ENCODE measurements at places on chromosomes 1 and 21.
A peak's percentile ranks its signal among the peaks of the same experiment; 100 is the strongest.

GRCh38 chr1:52153898-52154297, 12.0 kb downstream of the ZFYVE9 start:
- DNase-seq, result no peak

- no peak for DNase-seq
Measured at GRCh38 chr1:87135329-87135712, 193.4 kb upstream of the LMO4 start.

DNA sequence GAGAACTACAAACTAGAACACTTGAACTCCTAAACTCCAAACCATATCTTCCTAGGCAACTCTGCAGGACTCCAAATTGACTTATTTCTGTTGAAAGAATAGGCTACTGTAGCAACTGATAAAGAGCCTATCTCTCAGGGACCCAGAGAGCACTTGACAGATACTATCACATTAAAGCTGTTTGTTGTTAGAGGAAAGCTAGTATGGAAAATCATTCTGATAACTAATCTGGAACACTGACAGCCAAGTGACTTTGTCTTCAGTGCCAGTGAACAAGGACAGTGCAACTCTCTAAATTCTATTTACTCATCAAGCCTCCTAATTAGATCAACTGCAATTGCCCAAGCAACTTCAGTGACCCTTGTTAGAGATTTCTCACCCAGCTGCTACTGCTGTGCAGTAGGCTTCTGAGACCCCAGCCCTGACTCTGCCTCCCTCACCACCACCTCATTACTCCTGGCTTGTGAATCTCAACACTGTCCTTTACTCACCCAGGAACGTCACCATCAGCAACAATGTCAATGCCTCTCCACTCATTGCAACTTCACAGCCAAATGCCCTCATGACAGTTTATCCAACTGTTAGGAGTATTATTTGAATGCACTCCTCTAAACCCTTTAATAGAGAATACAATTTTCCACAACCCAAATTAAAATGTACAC, 7.4 kb upstream of the RGS13 start:
- no peak for DNase-seq

DNA sequence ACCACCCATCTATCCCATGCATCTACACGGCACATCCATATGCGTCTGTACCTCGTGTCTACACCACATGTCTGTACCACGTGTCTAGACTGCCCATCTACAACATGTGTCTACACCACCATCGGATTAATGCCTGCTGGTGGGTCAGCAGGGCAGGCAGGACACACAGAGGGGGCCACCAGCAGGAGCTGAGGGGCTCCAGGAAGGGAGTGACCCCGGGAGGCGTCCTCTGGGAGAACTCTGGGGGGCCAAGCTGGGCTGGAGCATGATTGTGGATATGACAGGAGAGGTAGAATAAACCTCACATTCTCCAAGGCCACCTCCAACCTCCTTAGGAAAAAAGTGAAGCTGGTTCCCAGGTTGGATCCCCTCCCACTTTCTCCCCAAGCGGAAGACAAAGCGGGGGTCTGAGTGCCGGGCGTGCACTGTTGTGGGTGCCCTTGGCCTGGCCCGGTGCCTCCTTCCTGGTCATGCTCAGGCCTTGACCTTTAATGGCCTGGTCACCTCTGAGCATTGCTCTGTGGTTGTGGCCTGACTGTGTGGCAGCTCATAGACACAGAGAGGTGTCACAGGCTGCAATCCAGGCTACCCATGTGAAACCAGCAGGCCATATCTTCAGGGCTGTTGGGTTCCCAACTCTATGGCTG, 881 bp upstream of the ACTRT2 start:
- no peak for DNase-seq

DNA sequence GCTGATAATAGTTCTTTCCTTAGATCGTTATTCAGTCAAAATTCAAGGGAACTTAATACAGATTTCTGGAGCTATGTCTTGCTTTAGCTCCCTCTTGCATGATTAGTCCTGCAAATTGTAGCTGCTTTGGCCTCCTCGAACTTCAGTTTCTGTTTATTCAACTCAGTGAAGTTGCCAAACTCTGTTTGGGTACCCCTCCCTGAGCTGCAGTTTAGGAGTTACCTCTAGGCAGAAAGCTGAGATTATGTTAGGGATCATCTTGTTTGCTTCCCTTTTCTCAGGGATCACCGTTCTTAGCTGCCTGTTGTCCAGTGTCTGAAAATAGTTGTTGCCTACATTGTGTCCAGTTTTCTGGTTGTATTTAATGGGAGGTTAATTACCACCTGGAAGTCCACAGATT, 43.5 kb downstream of the SNX27 start:
- no peak for DNase-seq

- DNase-seq, result no peak
Measured at GRCh38 chr1:996851-997712, 2.8 kb downstream of the HES4 start.

GRCh38 chr1:106278716-106279115, 777.8 kb upstream of the PRMT6 start:
- no peak for DNase-seq

GRCh38 chr21:31781737-31782136, 49.8 kb upstream of the SCAF4 start:
- DNase-seq, result no peak

DNA sequence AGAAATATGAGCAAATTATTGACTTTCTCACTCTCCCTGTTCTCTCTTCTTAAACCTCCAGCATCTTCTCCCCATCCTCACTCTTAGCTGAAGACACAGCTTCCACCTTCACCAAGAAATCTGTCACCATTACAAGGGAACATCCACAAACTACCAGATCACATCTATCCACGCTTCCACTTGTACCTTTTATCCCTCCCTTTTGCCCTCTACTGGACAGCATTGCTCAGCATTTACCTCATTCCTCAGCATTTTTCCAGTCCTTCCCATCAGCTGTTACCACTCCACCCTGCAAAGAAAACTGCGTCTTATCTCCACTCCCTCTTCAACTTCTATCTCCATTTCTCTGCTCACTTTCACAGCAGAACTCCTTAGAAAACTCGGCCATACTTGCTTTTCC, 42.6 kb downstream of the KCNJ6 start:
- no peak for DNase-seq

- peak; percentile 52 for DNase-seq
Measured at GRCh38 chr1:169326956-169327268, 40.7 kb downstream of the NME7 start.

GRCh38 chr1:105865546-105865945, 1190.9 kb upstream of the PRMT6 start:
- DNase-seq, result no peak

DNA sequence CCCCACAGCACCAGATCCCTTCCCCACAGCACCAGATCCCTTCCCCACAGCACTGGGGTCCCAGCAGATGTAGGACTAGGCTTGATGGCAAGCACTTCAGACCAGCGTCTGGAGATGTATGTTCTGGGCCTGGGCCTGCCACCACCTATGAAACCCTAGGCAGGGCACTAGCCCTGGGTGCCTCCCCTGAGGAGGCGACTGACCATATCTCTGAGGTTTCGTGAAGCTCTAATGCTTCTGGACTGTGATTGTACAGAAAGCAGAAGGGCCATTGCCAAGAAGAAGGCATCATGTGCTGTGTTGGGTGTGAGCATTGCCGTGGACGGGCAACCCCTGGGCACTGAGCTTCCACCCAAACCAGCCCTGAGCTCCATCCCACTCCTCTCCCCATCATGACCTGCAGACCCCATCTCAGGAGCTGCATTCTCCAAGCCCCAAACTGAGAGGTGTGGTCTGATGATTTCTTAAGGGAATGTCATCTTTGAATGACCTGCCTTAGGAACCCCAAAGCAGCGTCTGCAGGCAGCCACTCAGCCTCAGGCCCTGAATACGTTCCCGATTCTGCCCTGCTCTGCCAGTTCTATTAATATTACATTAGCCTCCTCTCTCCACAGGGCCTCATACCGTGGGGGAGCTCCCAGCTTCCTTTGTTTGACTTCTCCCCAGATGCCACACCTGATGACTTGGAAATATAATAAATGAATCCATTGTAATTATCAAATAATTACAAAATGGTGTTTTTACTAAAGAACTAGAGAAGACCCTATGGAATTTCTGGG, 163.4 kb downstream of the TRIM33 start:
- DNase-seq, result no peak

DNA sequence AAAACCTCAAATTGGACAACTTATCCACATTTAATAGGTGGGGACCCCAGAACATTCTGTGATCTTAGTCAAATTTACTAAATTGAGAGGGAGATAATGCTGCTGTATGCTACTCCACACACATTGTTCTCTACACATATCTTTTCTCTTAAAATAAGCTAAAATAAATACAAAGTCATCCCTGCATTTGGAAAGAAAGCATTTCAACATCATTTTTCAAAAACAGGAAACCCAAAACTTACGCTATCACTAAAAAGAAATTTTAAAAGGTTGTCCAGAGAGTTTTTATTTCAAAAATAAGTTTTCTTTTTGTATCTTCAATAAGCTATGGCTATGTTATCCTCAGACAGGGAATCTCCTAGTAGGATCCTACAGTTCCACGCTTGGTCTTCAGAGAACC, 19.5 kb upstream of the OR6N2 start:
- no peak for DNase-seq

GRCh38 chr1:29395736-29396437, 159.6 kb downstream of the PTPRU start:
- DNase-seq, result no peak

- DNase-seq, result no peak
Measured at GRCh38 chr1:40317394-40318074, 448 bp upstream of the COL9A2 start.

- no peak for DNase-seq
Measured at GRCh38 chr1:35264035-35264434, 4.5 kb upstream of the ZMYM4 start.

GRCh38 chr1:205069371-205070125, 14.7 kb downstream of the TMEM81 start:
- DNase-seq, result no peak

GRCh38 chr1:206111271-206111927, 5.8 kb downstream of the AVPR1B start:
- no peak for DNase-seq

DNA sequence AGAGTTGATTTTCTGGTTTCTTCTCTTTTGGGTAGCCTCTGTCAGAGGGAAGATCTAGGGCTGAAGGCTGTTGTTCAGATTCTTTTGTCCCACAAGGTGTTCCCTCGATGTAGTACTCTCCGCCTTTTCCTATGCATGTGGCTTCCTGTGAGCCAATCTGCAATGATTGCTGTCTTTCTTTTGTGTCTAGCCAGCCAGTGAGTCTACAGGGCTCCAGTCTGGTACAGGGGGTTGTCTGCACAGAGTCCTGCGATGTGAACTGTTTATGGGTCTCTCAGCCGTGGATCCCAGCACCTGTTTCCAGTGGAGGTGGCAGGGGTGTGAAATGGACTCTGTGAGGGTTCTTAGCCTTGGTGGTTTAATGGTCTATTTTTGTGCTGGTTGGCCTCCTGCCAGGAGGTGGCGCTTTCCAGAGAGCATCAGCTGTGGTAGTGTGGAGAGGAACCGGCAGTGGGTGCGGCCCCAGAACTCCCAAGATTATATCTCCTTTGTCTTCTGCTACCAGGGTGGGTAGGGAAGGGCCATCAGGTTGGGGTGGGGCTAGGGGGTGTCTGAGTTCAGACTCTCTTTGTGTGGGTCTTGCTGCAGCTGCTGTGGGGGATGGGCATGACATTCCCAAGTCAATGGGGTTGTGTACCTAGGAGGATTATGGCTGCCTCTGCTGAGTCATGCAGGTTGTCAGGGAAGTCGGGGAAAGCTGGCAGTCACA, 81.3 kb upstream of the C21orf91 start:
- DNase-seq, result peak; percentile 8

DNA sequence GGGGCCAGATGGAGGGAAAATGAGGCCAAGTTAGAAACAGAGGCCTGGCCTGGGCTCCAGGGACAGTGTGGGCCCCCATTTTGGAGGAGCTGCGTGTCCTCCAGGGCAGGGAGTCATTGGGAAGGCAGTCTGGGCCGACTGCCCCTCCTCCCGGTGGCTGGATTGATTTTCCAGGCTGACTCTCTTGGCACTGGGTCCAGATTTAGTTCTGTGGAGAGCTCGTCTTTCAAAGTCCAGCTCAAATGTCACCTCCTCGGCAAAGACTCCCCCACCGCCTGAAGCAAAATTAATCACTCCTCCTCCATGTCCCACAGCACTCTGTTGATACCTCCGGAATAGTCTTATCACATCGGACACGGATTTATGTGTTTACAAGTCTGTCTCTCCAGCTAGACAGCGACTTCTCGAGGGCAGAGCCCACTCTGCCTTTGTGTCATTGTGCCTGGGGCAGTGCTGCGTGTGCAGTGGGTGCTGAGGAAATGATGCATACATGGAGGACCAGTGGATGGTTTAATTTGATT, 175.1 kb downstream of the CAMTA1 start:
- DNase-seq, result no peak

DNA sequence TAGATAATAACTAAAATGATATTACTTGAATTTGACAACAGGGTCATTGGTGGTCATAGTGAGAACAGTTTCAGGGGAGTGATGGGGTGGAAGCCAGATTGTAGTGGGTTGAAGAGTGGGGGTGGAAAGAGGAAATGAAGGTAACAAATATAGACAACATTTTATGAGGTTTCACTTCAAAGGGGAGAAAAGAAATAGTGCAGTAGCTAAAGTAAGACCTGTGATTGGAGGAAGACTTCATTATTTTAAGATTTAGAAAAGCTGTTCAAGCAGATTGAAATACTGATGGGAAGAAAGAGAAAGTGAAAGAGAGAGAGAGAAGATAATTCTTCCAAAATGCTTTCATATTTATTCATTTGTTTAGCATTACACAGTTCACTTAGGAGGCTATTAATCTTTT, 52.0 kb upstream of the KCNA3 start:
- peak; percentile 3 for DNase-seq

GRCh38 chr1:165011186-165011585, 345.3 kb downstream of the LMX1A start:
- DNase-seq, result no peak

DNA sequence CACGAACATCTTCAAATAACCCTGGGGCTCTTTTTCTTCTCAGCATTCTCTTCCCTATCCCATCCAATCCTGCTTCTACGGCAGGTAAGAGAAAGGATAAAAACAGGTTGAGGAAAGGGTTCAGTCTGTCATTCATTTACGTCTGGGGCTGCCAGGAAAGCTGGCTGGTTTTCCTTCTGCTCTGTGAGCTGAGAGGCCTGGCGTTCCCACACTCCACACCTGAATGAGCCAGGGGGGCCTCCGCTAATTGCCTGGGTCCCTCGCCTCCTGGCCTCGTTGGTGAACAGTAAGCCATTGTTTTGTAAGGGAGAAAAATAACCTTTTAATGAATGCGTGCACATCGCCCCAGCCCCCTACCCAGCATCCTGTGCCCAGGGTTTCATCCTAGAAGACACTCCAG, 70.8 kb upstream of the SIM2 start:
- DNase-seq, result no peak

- no peak for DNase-seq
Measured at GRCh38 chr1:177023726-177024125, 140.8 kb downstream of the ASTN1 start.

DNA sequence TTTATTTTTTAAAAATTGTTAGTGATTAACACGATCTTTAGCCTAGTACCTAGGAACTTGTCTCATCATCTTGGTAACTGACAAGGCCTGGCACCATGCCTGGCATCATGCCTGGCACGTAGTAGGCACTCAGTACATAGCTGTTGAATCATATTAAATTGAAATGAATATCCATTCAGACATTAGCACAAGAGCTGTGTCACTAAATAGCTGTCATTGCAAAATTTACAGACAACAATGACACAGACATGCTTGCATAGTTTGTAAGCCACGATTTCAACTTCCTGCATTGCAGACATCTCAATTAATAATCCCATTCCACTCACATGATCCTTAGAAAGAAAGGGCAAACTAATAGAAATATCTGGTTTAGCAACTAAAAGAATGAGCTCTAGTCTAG, 15.4 kb upstream of the PHACTR4 start:
- DNase-seq, result no peak

All from activated CD4-positive, alpha-beta T cell treated with anti-CD3 and anti-CD28 coated beads, Interleukin-2, Interleukin-6, amounts not matched to agents 100 ng/mL and 50 ng/mL, durations not matched to agents 16 hours and 8 hours (primary cell).